Esophagus squamous epithelium (tissue), 5 donors: ENCODE measurements at places on chromosomes 2 and 18.

- DNase-seq, result no peak
Observed at GRCh38 chr2:191048073-191048472, 34.1 kb upstream of the STAT1 start.

DNA sequence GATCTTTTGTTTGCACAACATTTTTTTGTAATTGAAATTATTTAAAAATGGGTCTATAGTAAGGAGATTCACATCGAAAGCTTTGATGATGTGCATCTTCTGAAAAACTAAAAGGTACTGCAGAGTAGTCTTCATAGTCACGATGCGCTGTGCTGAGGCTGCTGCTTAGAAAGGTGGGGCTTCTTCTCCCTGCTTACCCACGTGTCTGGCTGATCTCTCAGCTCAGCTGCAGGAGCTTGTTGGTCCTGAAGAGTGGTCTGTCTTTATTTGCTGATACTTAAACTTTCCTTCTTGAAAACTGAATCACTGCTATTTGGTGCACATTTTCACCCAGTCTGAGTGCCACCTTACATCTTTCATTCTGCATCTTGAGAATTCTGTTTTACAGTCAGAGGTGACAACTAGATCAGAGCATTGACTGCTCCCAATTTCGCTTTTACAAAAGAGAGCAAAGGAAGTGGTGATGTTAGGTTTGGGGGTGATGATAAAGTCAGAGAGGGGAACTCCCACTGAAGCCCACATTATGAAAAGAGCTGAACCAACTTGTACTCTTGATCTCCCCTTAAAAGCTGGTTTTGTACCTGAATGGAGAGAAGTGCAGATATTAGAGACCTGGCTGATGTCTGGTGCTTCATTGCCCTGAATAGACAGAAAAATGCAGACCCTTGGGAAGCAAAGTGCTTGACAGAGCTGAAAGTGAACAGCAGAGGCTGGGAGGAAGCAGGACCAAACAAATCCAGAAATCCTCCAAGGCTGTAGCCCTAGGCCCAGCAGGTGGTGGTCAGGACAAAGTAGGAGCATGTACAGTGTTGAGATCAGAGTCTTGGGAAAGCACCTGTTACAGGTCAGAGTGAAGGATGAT is 984.5 kb downstream of the TSN start:
- DNase-seq, result no peak

GRCh38 chr2:225637259-225637658 is 237.7 kb downstream of the NYAP2 start:
- no peak for DNase-seq

GRCh38 chr2:26687328-26687727 is 5.2 kb upstream of the KCNK3 start:
- no peak for DNase-seq
